ENCODE measurements at places on chromosomes 4 and X. TPM values are rescaled to one million over a fixed set of nuclear protein-coding genes. Genes with fewer than 3 reads are reported as not detected.

The RPL39 gene
- total RNA-seq, result 1,848 TPM

The EOLA1 gene
- 14.0 TPM for total RNA-seq

The TMEM271 gene
- total RNA-seq, result not detected

The SPINK2 gene
- total RNA-seq, result not detected

The LAS1L gene
- total RNA-seq, result 21.5 TPM

The ARX gene
- total RNA-seq, result not detected

The MAGEA9B gene
- not detected for total RNA-seq

The PABPC4L gene
- 0.98 TPM for total RNA-seq

The CFP gene
- total RNA-seq, result 0.38 TPM

The NDP gene
- 0.48 TPM for total RNA-seq

The SPACA5 gene
- not detected for total RNA-seq

The CXCL1 gene
- 51.0 TPM for total RNA-seq

The COL25A1 gene
- 0.33 TPM for total RNA-seq

The CT45A10 gene
- not detected for total RNA-seq

The INPP4B gene
- 10.2 TPM for total RNA-seq

The SEL1L3 gene
- 120 TPM for total RNA-seq
